ENCODE measurements at places on chromosomes 7 and 10.
A peak's percentile ranks its signal among the peaks of the same experiment; 100 is the strongest.

- peak; percentile 11 for DNase-seq
Measured at GRCh38 chr7:14691597-14692203, 210.9 kb downstream of the DGKB start.

GRCh38 chr7:24115661-24116060 is 168.3 kb upstream of the NPY start:
- DNase-seq = no peak

DNA sequence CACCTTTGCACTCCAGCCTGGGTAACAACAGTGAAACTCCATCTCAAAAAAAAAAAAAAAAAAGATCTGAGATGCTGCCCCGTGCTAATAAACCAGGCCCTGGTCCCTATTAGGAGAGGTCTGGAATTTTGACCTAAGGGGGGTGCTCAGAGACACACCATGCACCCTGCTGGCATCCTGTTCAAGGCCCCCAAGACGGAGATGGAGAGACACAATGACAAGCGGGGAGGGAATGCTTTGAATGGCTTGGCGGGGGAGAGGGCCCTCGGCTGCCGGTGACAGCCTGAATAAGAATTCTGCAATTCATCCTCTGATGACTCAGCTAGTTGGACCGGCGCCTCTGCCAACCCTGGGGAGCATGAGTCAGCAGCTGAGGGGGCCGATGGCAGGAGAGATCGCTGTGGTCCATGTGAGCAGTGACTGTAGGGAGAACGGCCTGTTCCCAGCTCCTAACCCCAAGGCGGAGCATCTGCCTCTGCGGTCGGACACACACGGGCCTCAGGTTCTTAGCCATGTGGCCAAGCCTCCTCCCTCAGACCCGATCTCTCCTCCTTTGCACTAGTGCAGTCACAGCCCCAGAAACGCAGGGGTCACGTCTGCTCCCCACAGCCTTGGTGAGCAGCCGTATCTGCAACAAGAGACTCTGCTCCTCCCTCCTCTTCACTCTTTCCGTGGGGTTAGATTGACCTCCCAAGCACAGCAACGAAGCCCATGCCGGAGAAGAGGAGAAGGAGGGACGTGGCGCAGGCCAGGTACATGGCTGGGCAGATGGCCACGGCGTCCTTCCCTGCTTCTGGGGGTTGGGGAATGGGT is 14.9 kb downstream of the TRIM56 start:
- peak; percentile 99 for DNase-seq

- DNase-seq = no peak
Measured at GRCh38 chr10:20254078-20254477, 437.8 kb downstream of the PLXDC2 start.

- no peak for DNase-seq
Measured at GRCh38 chr7:30424506-30424905, 54.1 kb downstream of the NOD1 start.

DNA sequence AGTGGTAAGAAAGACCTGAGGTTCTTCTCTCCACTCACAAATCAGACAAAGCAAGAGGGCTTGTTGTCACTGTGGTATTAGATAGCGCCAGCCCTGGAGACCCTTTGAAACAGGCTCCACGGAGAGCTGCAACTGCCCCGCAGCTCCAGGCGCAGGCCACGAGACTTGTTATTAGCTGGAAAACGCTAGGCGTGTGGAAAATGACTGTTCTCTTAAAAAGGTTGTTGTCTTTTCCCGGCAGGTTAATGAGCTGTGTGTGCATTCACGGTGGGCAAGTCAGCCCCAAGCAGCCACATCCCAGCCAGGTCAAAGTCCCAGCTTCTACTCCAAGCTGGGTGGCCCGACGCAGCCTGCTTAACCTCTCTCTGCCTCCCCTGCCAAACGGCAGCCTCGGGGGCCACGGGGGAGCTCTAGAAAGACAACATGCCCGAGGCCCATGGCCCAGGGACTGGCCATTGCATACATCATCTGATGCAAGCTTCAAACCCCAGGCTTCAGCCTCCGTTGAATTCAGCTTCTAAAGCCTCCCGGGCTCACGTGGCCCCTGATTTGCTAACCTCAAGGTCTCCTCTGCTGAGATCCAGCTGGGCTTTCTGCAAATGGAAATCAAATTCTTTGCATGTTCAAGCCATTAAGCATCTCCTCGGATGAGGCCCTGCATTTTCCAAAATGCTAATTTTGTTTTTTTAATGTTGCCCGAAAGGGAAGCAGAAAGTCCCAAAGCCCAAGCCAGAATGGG is 61.3 kb upstream of the DNAAF5 start:
- peak; percentile 71 for DNase-seq

DNA sequence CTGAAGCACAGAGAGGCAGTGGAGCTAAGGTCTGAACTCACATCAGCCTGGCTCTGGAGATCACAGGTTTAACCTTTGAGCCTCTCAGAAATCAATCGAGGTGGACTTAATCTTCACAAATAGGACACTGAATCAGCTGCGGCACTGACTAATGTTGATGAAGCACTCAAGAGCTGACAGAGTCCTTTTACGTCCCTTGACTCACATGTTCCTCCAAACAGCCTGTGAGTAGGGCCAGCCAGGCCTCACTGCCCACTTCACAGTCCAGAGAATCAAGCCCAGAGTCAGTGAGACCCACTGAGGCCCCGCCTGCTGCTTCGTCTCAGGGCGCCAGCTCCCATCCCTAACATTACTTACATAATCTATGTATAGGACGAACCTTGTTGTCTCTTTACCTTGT is 63.1 kb downstream of the TNS3 start:
- DNase-seq = peak; percentile 57

DNA sequence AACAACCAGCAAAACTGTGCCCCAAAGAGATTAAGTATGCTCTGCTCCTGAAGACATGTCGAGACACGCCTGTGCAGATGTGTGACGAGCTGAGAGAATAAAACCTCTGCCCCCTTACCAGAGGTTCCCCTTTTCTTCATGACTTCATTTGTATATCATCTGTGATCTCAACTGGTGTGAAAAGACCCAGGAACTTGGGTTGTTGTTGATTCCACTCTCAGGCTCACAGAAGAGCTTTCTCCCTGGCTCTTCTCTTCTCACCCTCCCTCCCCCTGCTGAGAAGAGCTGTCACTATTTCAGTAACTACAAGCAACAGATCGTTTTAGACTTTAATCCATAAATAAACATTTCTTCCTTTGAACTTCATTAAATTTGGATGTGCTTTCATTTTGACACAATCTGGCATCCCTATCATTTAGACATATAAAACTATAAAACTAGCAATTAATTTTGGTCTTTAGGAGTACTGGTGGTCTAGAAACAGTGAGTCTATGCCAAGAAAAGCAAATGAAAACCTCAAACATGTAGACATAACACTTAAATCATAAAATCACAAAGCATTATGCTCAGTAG is 179.3 kb upstream of the FZD8 start:
- no peak for DNase-seq

- no peak for DNase-seq
Measured at GRCh38 chr7:36141351-36141750, 11.7 kb upstream of the EEPD1 start.

DNA sequence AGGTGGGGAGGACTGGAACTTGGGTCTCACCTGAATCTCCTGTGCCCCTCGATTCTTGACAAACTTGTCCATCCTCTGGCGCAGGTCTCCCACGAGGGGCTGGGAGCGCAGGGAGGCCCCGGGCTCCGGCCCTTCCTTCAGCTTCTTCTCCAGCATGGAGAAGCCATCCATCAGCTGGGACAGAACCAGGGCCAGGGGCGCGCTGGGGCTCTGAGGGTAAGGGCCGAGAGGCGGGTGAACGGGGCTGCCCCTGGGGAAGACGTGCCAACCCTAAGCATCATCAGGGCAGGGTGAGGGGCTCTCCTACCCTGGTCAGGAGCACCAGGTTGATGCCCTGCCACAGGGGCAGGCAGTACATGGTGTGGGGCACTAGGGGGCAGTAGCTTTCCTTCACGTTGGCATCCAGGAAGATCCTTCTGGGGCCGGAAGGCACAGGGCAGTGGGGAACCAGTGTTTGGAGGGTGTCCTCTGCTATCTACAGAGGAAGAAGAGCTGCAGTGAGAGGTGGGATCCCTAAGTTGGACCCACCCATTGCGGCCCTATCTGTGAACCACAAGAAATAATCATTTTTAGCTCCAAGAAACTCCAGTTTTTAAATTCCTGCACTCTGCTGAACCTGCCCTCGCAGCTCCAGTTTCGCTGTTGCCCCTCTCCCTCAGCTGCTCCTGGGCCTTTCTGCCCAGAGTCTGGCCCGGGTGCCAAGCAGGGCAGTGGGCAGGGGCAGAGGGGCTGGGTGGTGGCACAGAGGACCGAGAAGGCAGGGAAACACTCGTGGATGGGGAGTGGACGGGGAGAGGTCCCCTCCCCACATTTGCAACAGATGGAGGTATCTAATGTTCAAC is 10.8 kb upstream of the PYROXD2 start:
- peak; percentile 26 for DNase-seq

GRCh38 chr7:138669364-138669763 is 31.8 kb downstream of the SVOPL start:
- DNase-seq = no peak

DNA sequence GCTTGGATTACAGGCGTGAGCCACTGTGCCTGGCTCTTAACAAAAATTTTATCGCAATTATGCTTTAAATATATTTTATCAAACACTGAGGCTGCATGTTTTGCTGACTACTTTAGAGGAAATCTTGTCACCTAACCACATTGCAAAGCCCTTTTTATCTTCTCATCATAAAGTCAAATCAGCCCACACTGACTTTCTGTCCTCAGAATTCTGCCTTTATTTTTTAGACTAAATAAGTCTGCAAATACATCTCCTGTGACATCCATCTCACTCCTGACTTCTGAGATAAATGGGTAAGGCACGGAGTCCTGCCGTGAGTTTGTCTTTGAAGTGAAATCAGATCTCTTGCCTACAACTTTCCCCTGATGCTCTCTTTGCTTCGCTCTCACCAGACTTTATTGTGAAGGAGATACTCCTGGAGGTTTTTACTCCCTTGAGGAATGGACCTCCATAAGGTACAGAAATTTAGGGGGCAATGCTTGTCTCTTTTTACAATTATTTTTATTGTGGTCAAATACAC is 23.5 kb upstream of the UCMA start:
- no peak for DNase-seq

DNA sequence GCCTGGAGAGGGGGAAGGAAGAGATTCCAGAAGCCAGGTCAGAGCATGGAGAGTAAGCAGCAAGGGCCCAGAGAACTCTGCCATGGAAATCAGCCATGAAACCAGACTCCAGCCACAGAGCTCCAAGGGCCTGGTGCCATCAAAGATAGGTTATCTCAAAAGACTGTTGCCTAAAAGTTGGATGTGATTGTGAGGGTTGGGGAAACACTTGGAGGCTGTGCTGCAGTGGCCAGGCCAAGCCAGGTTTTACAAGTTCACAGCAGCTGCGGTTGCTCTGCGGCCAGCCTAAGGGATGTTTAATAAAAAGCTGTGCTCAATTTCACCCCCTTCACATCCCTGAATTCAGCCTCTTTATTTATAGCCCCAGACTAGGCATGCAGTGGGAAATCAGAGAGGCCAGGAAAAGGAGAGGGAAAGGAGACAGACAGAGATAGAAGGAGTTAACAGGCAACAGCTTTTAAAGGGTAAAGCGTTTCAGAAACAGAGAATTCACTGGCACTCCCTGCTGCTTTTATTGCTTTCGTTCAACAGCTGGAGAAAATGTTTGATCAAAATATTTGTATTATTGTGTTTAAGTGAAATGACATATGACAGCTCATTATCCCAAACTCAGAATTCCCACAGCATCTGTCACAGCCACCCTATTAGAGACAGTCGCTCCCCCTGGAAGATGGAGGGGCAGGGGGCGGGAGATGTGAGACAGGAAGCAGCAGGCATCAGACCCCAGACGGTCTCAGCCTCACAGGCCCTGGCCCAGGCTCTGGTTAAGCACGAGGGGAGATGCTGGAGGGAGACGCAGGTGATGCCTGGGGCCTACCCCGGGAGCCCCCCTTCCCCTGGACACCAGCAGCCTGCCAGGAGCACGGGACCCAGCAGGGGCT is 140.1 kb downstream of the GLI3 start:
- DNase-seq = peak; percentile 74

- DNase-seq = no peak
Measured at GRCh38 chr10:128557149-128557710, 431.0 kb upstream of the MKI67 start.

GRCh38 chr10:59177031-59177797 is 771 bp downstream of the PHYHIPL start:
- peak; percentile 74 for DNase-seq

DNA sequence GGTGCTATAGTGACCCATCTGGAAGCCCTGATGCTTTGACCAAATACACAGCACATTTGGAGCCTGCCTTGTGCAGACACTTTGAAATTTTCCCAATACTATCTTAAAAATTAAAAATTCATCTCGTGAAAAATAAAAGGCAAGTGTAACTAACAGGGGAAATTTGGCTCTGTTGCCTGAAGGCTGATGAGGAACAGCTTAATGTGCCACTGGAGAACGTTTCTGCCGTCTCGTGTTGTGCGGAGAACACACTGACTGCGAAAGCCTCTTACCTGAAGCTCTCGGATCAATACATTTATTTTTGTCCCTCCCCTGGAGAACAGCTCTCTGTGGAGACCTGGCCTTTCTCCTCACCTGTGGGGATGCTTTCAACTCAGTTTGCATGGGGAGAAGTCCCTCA is 77.2 kb upstream of the CHST15 start:
- no peak for DNase-seq

GRCh38 chr10:72782649-72783330 is 90.8 kb downstream of the MCU start:
- no peak for DNase-seq

DNA sequence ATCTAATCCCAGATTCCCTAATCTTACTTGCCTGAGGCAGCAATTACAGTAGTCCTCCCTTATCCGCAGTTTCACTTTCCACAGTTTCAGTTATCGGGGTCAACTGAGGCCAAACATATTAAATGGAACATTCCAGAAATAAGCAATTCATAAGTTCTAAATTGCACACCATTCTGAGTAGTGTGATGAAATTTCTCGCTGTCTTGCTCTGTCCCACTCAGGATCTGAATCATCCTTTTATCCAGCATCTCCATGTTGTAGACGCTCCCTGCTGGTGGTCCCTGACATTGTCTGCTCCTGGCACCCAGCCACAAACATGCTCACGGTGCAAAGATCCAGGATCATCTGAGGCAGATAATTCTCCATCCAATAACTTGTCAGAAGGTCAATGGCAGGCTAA is 128.7 kb upstream of the CXCL12 start:
- DNase-seq = peak; percentile 81

- no peak for DNase-seq
Measured at GRCh38 chr7:31125171-31125570, 73.1 kb downstream of the ADCYAP1R1 start.

GRCh38 chr7:134154581-134155130 is 27.5 kb downstream of the LRGUK start:
- DNase-seq = peak; percentile 49

DNA sequence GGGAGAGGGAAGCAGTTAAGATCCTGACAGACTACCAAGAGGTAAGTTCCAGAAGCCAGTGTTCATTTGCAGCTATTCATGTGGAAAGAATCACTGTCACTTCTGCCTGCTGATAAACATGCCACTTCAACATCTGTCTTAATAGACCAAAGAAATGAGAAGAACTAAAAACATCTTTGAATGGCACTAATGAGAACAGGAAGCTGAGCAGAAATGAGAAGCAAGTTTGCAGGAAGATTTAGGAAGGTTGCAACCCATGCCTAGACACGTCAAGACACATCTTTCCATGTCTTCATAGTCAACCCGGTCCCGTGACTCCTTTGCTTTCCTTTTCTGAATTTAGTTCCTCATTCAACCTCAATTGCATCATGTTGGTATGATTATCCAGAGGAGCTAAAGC is 180.0 kb downstream of the PDE1C start:
- DNase-seq = peak; percentile 38

GRCh38 chr10:10914144-10914543 is 103.5 kb upstream of the CELF2 start:
- peak; percentile 29 for DNase-seq

- DNase-seq = no peak
Measured at GRCh38 chr7:66430164-66430545, 198.5 kb upstream of the KCTD7 start.

- no peak for DNase-seq
Measured at GRCh38 chr7:43274752-43275151, 162.3 kb downstream of the HECW1 start.
